ENCODE measurements at places on chromosomes 6 and 20.

GRCh38 chr20:4073852-4074741 lies 58.7 kb upstream of the RNF24 start:
- no peaks in the 10 kb centered on the region for H3K27me3 ChIP-seq
- no peak for DNase-seq
- H3K4me3 ChIP-seq, result no peak overlapping the region
- no peak overlapping the region for H3K27ac ChIP-seq
- H3K4me1 ChIP-seq, result no peaks in the 10 kb centered on the region

DNA sequence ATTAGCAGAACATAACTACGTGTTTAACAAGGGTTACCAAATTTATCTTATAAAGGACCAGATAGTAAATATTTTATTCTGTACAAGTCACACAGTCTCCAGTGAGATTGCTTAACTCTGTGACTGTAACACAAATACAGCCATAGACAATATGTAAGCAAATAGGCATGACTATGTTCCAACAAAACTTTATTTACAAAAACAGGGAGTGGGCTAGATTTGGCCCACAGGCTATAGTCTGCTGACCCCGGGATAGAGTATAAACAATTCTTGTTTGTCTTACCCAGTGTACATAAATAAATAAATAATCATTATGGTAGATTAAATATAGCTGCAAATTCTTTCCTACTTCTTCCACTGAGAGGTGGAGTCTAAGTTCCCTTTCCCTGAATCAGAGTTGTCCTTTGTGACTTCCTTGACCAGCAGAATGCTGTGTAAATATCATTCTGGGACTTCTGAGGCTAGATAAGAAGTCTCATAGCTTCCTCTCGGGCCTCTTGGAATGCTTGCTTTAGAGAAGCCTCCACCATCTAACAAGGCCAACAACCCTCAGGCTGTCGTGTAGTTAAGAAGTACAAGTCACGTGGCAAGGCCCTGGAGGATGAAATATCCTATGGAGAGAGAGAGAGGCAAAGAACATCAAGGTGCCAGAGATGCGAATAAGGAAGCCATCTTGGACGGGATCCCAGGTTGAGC lies 59.1 kb upstream of the TMEM244 start:
- no peaks in the 10 kb centered on the region for H3K36me3 ChIP-seq
- H3K4me1 ChIP-seq, result no peaks in the 10 kb centered on the region
- no peak for DNase-seq
- H3K27me3 ChIP-seq, result no peaks in the 10 kb centered on the region
- H3K27ac ChIP-seq, result no peak overlapping the region

- no peak for DNase-seq
- H3K36me3 ChIP-seq, result no peaks in the 10 kb centered on the region
- no peak overlapping the region for H3K27ac ChIP-seq
- H3K27me3 ChIP-seq, result no peaks in the 10 kb centered on the region
These were observed 117.3 kb downstream of the SMLR1 start for GRCh38 chr6:130944486-130944885.

DNA sequence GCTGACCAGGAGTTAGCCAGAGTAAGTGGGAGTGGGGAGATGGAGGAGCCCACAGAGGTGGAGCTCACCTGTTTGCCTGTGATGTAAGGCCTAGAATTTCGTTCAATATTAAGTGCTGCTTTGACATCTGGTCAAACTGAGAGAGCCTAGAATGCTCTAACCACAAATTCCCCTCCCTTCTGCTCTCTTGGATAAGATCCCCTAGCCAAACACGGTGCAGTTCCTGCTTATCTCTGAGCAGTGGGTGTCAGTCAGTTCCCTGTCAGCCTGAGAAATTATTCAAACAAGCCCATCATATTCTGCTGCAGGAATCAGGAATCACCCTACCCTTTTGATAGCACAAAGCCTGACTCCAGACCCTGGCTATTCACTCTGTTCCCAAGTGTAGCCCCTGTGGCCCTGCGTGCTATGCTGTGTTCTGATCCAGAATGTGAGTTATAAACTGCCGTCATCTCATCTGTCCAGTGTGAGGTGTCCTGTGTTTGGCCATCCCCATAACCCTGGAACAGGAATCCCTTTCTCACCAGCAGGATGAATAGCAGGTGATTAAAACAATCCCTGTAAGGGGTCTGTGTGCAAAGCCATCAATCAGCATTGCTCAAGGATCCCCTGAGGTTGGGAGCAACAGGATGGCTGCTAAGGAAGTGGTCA lies 31.8 kb upstream of the ZNF133 start:
- peaks cover 5% of the 10 kb centered on the region for H3K27me3 ChIP-seq
- H3K4me1 ChIP-seq, result no peaks in the 10 kb centered on the region

DNA sequence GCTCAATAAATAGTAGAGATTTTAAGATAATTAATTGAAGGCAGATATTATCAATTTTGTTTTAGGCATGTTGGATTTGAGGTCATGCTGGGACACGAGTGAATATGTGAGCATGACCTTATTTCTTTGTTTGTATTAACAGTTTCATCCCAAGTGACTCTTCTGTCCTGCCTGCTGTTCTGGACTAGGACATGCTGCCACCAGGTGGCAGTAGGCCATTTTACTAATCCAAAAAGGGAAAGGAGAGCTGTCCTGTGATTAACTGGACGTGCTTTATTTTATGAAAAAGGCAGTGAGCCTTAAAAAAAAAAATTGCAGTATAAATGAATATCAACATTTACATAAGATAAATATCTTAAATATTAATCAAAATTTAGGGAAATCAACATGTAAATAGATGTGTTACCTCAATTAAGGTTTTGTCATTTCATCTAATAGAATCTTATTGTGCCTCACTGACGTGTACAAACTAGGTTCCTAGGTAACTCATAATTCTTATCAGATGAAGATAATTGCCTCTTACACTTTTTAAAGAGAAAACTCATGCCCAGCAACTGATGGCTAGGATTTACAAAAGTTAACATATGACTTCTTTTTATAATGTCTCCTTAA lies 49.8 kb downstream of the FRK start:
- no peaks in the 10 kb centered on the region for H3K36me3 ChIP-seq
- peak; percentile 11 for DNase-seq
- H3K4me1 ChIP-seq, result no peaks in the 10 kb centered on the region
- no peak overlapping the region for H3K4me3 ChIP-seq
- no peak overlapping the region for H3K27ac ChIP-seq

DNA sequence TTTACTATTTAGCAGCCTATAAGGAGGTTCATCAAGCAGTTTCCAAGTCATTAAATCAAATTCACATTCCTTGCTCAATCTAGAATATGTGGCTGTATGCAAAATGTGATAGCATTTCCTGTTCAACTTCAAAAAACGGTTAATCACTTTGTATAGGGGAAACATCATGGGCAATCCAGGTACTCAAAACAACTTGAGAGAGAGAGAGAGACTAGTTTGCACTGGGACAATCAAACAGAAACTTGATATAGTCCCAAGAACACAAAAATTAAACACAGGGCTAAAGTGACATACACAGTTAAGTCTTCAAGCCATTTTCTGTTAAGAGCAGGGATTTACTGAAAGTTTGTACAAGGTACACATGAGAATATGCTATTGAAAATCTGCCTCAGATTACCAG lies 7.4 kb downstream of the CPNE1 start:
- H3K4me1 ChIP-seq, result peaks cover 53% of the 10 kb centered on the region
- H3K27ac ChIP-seq, result peak overlapping the region; percentile 83
- peak overlapping the region; percentile 3 for H3K4me3 ChIP-seq
- peaks cover 20% of the 10 kb centered on the region for H3K36me3 ChIP-seq
- no peaks in the 10 kb centered on the region for H3K27me3 ChIP-seq

- no peak overlapping the region for H3K4me3 ChIP-seq
- H3K27me3 ChIP-seq, result no peaks in the 10 kb centered on the region
- H3K4me1 ChIP-seq, result peaks cover 49% of the 10 kb centered on the region
- H3K36me3 ChIP-seq, result peaks cover 65% of the 10 kb centered on the region
- H3K27ac ChIP-seq, result peak overlapping the region; percentile 9
These were observed 27.9 kb downstream of the CDC5L start for GRCh38 chr6:44415449-44415848.

DNA sequence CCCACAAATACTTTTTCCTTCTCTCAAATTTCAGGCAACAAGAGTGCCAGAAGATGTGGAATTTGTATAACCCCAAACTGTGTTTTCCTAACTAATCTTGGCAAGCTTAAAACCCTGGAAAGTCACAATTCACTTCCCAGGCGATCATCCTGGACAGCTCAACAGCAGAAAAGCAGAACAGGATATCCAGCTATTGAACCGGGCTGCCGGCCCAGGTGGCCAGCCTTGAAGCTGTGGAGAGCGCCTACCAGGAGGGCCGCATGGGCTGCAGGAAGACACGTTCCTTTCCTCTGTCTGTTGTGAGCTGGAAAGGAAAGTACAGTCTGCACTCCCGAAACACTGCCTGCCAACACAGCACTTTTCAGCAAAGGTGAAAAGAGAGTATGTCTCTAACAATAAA lies 719.7 kb upstream of the MARCKS start:
- no peaks in the 10 kb centered on the region for H3K4me1 ChIP-seq
- no peak for DNase-seq
- H3K27ac ChIP-seq, result no peak overlapping the region
- no peak overlapping the region for H3K4me3 ChIP-seq
- H3K36me3 ChIP-seq, result no peaks in the 10 kb centered on the region

- H3K4me1 ChIP-seq, result peaks cover 59% of the 10 kb centered on the region
- peak overlapping the region; percentile 64 for H3K27ac ChIP-seq
- no peaks in the 10 kb centered on the region for H3K27me3 ChIP-seq
- H3K36me3 ChIP-seq, result peaks cover 15% of the 10 kb centered on the region
- no peak overlapping the region for H3K4me3 ChIP-seq
These were observed 33.3 kb downstream of the JARID2 start for GRCh38 chr6:15279047-15279661.

GRCh38 chr20:17664025-17664633 lies 17.9 kb downstream of the RRBP1 start:
- peaks cover 57% of the 10 kb centered on the region for H3K4me1 ChIP-seq
- H3K27me3 ChIP-seq, result no peaks in the 10 kb centered on the region
- H3K36me3 ChIP-seq, result peaks cover 22% of the 10 kb centered on the region
- no peak overlapping the region for H3K27ac ChIP-seq
- H3K4me3 ChIP-seq, result no peak overlapping the region

DNA sequence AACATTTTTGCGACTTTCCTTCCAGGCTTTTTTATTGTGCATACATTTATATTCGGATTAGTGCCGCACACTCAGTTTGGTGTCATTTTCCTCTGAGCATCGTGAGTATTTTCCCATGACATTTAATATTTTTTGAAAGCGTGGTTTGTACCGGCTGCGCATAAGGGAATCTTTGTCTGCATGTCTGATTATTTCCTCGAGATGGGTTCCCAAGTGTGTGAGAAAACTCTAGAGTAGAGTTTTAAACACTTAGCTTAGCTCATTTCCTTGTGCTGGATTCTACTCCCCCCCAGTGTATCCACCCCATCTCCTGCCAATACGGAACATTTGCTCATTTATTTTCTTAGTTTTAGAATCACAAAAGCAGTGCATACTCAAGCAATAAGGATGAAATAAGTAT lies 94.3 kb downstream of the CDC5L start:
- H3K4me1 ChIP-seq, result no peaks in the 10 kb centered on the region
- no peak overlapping the region for H3K4me3 ChIP-seq
- peaks cover 32% of the 10 kb centered on the region for H3K27me3 ChIP-seq
- H3K27ac ChIP-seq, result no peak overlapping the region

DNA sequence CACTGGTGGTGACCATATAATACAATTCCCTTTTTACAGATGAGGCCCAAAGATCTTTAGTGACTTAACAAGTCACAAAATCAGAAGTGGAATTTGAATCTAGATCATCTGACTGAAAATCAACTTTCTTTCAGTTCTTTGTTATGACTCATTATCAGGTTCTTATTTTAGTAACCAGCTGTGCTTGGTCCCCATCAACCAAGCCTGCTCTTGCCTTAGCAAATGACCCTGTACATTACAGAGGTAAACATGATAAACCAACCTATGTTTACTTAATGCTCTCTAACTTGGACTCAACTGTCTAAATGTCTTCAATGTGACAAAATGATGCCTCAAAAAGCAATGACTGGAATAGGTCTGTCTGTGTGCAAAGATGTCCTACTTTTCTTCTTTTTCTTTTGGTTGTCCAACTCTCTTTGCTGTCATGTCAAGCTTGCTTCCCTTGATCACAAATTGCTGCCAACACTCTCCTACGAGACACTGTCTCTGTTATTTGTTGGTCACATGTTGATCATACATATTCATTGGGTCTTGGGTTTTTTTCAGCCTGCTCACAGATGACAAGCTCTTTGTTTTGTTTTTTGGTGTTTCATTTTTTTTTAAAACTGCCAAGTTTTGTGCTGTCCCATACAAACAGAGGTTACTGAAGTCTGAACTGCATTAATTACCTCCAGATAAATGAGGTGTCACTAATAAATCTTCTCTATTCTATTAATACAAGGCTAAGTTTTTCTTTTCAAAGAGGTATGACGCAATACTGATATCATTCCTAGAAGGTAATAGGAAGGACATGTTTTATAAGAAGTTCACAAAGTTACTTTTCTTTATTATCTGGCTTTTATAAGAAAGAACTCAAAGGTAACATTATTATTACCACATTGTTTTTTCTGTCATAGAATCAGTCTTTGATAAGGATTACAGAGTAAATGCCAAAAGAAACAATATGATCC lies 62.2 kb upstream of the PLN start:
- no peak overlapping the region for H3K27ac ChIP-seq
- no peak for DNase-seq
- no peaks in the 10 kb centered on the region for H3K27me3 ChIP-seq
- H3K36me3 ChIP-seq, result peaks cover 27% of the 10 kb centered on the region
- peaks cover 1% of the 10 kb centered on the region for H3K4me1 ChIP-seq
- no peak overlapping the region for H3K4me3 ChIP-seq

GRCh38 chr20:25009218-25010145 lies 16.9 kb upstream of the APMAP start:
- H3K27ac ChIP-seq, result no peak overlapping the region
- H3K4me3 ChIP-seq, result no peak overlapping the region
- peaks cover 52% of the 10 kb centered on the region for H3K36me3 ChIP-seq
- H3K4me1 ChIP-seq, result peaks cover 5% of the 10 kb centered on the region

- H3K27ac ChIP-seq, result no peak overlapping the region
- no peak for DNase-seq
- no peak overlapping the region for H3K4me3 ChIP-seq
- peaks cover 13% of the 10 kb centered on the region for H3K4me1 ChIP-seq
These were observed 10.2 kb downstream of the RNASET2 start for GRCh38 chr6:166946125-166946524.

DNA sequence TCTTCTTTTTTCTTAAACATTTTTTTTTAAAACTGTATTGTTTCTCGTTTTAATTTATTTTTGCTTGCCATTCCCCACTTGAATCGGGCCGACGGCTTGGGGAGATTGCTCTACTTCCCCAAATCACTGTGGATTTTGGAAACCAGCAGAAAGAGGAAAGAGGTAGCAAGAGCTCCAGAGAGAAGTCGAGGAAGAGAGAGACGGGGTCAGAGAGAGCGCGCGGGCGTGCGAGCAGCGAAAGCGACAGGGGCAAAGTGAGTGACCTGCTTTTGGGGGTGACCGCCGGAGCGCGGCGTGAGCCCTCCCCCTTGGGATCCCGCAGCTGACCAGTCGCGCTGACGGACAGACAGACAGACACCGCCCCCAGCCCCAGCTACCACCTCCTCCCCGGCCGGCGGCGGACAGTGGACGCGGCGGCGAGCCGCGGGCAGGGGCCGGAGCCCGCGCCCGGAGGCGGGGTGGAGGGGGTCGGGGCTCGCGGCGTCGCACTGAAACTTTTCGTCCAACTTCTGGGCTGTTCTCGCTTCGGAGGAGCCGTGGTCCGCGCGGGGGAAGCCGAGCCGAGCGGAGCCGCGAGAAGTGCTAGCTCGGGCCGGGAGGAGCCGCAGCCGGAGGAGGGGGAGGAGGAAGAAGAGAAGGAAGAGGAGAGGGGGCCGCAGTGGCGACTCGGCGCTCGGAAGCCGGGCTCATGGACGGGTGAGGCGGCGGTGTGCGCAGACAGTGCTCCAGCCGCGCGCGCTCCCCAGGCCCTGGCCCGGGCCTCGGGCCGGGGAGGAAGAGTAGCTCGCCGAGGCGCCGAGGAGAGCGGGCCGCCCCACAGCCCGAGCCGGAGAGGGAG lies 580 bp downstream of the VEGFA start:
- no peak overlapping the region for H3K27ac ChIP-seq
- H3K4me3 ChIP-seq, result peak overlapping the region; percentile 94
- peak; percentile 18 for DNase-seq
- peaks cover 21% of the 10 kb centered on the region for H3K4me1 ChIP-seq
- peaks cover 40% of the 10 kb centered on the region for H3K27me3 ChIP-seq
